ENCODE measurements at places on chromosomes 2 and 18.

GRCh38 chr2:3661149-3661660 is 3.2 kb downstream of the ALLC start:
- no peak for DNase-seq

GRCh38 chr2:172287605-172288315 is 139.6 kb upstream of the ITGA6 start:
- no peak for DNase-seq

DNA sequence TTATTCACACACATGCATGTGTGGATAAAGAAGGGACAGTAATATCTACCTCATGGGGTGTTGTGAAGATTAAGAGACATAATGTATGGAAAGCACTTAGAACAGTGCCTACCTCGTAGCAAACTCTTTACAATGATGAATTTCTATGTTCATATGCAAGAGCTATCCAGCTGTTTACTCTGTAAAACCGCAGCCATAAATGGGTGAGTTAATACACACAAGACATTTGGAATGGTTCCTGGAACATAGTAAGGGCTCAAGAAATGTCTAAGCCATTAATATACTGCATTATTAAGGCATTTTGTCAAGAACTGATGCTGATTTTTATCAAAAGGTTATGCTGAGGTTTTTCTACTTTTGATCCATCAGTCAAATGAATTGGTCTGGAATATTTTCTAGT is 1076.2 kb downstream of the TSN start:
- no peak for DNase-seq

DNA sequence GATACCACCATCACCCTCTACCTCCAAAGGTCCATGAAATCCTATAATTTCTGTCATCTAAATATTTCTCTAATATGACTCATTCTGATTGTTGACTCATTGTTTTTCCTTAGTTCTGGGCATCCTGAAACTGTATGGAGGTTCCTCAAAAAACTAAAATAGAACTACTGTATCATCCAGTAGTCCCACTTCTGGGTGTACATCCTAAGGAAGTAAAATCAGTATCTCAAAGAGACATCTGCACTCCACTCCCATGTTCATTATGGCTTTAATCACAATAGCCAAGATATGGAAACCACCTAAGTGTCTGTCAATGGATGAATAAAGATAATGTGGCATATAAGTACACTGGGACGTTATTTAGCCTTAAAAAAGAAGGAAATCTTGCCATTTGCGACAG is 125.8 kb upstream of the MYO3B start:
- DNase-seq, result no peak

DNA sequence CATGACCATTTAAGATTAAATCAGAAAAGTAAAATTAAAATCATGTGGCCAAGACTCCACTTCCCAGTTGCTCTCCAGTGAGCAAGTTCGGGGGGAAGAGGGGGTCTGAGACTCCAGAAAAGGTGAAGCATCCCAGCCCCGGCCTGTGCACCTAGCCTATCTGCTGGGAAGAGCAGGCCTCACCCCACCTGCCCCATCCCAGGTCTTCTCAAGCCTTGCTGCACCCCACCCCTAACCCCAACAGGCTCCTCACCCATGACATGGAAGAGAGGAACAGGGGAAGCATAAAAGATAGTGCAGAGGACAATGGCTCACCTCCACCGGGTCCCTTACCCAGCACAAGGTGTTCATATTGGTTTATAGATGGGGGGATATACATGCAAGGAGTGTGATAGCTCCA is 14.6 kb downstream of the CIB4 start:
- no peak for DNase-seq

DNA sequence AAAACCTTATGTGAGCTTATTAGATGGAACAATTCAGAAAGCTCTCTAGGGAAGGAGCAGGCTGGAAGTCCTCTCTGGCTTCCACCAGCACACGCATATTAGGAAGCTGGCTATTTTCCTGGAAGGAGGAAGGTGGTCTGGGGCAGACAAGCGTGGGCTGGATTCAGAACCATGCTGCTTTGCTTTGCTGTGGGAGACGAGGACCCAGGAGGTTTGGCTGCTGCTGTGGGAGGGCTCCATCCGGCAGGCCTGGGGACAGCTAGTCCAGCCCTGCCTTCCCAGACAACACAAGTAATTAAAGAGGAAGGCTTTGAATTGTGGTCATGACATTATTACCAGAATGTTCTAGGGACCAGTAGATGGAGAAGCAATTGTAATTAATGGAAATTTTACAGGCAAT is 238.8 kb upstream of the MYT1L start:
- no peak for DNase-seq

DNA sequence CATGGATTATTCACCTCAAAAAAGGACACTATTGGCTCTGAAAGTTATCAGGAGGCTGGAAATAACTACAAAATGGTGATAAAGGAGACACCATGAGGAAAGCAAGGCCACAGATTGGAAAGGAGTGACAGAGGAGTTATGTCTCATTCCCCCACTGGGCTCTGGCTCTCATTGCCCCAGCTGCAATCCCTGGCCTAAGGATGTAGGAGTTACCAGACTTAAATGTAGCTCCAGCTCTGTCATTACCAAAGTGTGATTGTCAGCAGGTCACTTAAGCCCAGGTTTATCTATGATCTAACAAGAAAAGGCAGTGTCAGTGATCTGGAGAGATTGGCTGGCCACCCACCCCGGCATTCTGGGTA is 1228.2 kb upstream of the DDX18 start:
- no peak for DNase-seq

DNA sequence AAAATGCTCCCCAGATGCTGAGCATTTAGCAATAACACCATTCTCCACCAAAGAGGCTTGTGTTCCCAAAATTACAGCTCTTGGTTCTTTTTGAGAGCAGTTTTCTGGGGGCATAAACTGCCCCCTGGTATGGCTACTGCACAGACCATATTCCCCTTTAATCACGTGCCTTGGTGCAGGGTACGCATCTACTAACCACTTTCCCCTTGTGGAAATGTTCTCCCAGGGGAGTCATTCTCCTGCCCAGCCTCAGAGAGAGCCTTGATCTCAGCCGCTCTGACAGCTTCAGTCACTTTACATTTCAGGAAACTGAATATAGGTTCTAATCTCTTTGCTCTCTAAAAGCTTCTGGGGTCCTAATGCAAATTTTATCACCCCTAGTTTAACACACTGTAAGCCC is 44.7 kb upstream of the EML6 start:
- no peak for DNase-seq

DNA sequence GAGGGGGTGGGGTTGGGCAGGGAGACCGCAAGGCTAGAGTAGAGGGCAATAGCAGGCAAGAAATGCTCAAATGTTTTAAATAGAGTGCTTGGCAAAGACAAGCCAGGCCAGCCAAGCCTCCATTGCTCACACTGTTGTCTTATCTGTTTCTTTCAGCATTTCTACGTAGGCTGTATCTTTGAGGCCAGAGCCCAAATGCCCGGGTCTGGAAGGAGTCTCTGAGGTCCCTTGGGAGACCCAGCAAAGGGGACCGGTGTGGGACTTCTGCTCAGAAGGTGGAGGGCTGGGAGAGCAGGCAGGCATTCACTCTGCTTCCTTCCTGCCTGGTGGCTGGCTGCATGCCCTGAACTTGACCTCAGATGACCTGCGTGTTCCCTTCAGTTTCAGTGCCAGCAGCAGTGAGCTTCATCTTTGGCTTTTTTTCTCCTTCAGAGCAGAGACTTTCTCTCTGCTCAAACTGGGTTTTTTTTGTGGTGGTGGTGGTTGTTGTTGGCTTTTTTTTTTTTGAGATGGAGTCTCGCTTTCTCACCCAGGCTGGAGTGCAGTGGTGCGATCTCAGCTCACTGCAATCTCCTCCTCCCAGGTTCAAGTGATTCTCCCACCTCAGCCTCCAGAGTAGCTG is 13.7 kb upstream of the TET3 start:
- DNase-seq, result peak; percentile 81

- DNase-seq, result no peak
These were observed 223.6 kb upstream of the GULP1 start for GRCh38 chr2:188068093-188068492.

- DNase-seq, result no peak
These were observed 4.3 kb downstream of the TNP1 start for GRCh38 chr2:216855605-216856004.

- no peak for DNase-seq
These were observed 310.1 kb downstream of the EXOC6B start for GRCh38 chr2:72515696-72516095.

- no peak for DNase-seq
These were observed 1879.4 kb upstream of the PIK3C3 start for GRCh38 chr18:40075616-40076015.

GRCh38 chr18:63299837-63300745 is 19.5 kb downstream of the BCL2 start:
- peak; percentile 83 for DNase-seq

DNA sequence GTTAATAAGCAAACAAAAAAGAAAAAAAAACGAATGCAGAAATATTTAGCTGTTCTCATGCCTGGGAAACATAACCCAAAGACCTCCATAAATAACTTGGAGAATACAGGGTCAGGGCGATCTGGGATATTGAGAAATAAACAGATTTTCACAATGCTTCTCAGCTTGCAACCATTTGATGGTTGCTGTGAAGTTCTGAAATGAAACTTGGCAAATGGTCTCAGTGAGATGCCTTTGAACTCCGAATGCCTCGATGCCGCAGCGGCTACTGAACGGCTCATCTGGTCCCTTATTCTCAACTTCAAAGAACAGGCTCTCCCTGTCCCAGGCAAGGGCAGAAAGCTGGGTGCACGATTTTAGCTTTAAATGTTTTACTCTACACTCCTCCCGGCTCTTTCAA is 78.1 kb downstream of the ZNF516 start:
- no peak for DNase-seq

DNA sequence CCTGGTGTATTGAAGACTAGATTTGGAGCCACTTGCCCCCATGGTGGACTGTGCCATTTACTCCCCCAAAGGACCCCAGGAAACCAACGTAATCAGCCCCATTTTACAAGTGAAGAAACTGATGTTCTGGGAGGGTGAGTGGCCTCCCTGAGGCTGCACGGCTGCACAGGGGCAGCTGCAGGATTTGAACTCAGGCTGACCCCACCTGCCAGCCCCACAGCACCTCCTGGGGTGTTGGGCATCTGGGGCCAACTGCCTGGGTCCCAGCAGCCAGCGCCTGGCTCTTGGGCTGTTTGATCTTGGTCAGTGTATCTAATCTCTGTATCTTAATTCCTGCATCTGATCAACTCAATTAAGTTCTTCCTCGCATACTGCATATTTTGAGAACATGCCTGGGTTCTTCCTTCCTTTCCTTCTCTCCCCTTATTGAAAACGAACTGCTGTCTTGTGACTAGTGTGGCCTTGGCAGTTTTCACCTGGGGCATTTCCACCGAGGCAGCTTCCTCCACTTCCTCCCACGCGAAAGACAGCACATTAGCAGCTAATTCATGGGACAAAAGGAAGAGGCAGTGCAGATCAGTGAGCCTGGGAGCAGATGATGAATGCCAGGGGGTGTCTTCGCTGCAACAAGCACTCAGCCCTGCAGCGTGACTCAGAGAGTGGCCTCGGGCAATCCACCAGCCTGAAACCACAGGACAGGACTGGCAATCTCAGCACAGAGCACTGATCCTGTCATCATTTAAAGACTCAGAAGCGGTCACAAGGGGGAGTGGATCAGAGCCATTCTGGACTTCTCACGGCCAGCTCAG is 184.1 kb upstream of the RAB12 start:
- no peak for DNase-seq
